ENCODE measurements at places on chromosomes 16 and 17.
A peak's percentile ranks its signal among the peaks of the same experiment; 100 is the strongest.

GRCh38 chr17:4554441-4554996 is 665 bp downstream of the MYBBP1A start:
- peaks cover 32% of the 10 kb centered on the region for H3K4me1 ChIP-seq
- no peak for DNase-seq
- peak overlapping the region; percentile 98 for H3K4me3 ChIP-seq
- H3K27ac ChIP-seq = no peak overlapping the region

DNA sequence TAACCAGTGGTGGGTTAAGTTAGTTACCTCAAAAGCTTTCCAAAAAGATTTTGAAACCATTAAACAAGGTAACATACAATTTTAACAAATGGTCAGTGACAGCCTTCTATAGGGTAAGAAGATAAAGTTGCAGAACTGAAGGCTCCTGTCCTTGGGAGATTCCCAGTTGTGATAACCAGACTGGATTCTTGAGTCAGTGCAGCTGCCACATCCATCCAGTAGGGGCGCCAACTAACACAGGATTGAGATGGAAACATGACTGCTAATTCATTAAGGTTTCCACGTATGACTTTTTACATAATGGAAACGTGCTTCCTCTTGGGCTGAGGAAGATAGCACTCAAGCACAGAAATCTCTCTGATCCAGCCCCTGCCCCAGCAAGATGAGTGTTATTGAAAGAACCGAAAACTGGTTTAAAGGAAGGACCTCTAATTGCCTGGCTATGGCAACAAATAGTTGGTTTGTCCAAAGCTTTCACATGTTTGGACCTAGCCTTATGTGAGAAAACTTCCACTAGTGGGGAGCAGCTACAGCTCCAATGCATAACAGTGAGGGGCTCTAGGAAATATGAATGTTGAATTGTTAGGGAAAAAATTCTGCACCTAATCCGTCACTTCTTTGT is 269.8 kb upstream of the MYOCD start:
- no peaks in the 10 kb centered on the region for H3K27me3 ChIP-seq
- no peaks in the 10 kb centered on the region for H3K36me3 ChIP-seq
- H3K27ac ChIP-seq = no peak overlapping the region
- no peaks in the 10 kb centered on the region for H3K4me1 ChIP-seq
- H3K4me3 ChIP-seq = no peak overlapping the region

GRCh38 chr16:30720694-30721093 is 21.7 kb downstream of the SRCAP start:
- no peak overlapping the region for H3K4me3 ChIP-seq
- no peaks in the 10 kb centered on the region for H3K27me3 ChIP-seq
- no peak overlapping the region for H3K27ac ChIP-seq
- no peak for DNase-seq

GRCh38 chr17:55546991-55547664 is 35.9 kb upstream of the SMIM36 start:
- no peak overlapping the region for H3K27ac ChIP-seq
- peaks cover 6% of the 10 kb centered on the region for H3K27me3 ChIP-seq
- peak; percentile 6 for DNase-seq
- H3K36me3 ChIP-seq = no peaks in the 10 kb centered on the region
- no peak overlapping the region for H3K4me3 ChIP-seq
- H3K4me1 ChIP-seq = no peaks in the 10 kb centered on the region

- peaks cover 3% of the 10 kb centered on the region for H3K4me1 ChIP-seq
- H3K27ac ChIP-seq = no peak overlapping the region
- peaks cover 73% of the 10 kb centered on the region for H3K27me3 ChIP-seq
- no peak overlapping the region for H3K4me3 ChIP-seq
These were observed 36.1 kb downstream of the TNFRSF13B start for GRCh38 chr17:16935786-16936185.

- no peak overlapping the region for H3K27ac ChIP-seq
- no peak overlapping the region for H3K4me3 ChIP-seq
- peaks cover 8% of the 10 kb centered on the region for H3K36me3 ChIP-seq
- no peaks in the 10 kb centered on the region for H3K27me3 ChIP-seq
- DNase-seq = no peak
These were observed 150.6 kb downstream of the RPTOR start for GRCh38 chr17:80694992-80695912.
